ENCODE measurements at places on chromosomes 4 and X. TPM values are rescaled to one million over a fixed set of nuclear protein-coding genes. Genes with fewer than 3 reads are reported as not detected.

- no peaks in the 10 kb centered on the region for H3K4me1 ChIP-seq
- H3K36me3 ChIP-seq = no peaks in the 10 kb centered on the region
- H3K27me3 ChIP-seq = no peaks in the 10 kb centered on the region
- no peak overlapping the region for H3K27ac ChIP-seq
- DNase-seq = no peak
- no peak overlapping the region for H3K4me3 ChIP-seq
These were observed 315.6 kb downstream of the ARHGAP24 start for GRCh38 chr4:85790582-85790981.

- no peaks in the 10 kb centered on the region for H3K4me1 ChIP-seq
- no peak for DNase-seq
- H3K27ac ChIP-seq = peak overlapping the region; percentile 43
- H3K4me3 ChIP-seq = no peak overlapping the region
- H3K36me3 ChIP-seq = no peaks in the 10 kb centered on the region
These were observed 53.7 kb upstream of the MYOZ2 start for GRCh38 chr4:119081943-119082342.

The GRXCR1 gene
- total RNA-seq = not detected

DNA sequence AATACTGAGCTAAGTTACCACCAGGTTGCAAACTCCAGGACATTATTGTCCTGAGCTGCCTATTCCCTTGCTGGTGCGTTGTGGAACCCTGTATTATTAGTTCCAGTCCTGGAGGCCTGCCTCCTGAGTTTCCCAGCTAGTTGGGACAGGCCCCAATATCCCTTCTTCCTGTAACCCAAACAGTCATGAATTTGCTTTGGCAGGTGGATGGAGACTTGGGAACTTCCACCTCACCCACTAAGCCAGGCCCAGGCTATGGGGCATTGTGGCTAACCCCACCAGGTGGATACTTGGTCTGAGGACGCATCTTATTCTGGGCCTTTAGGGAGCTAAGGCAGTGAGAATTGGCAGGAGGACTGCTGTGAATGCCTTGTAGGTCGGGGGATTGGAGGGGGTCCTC lies 5.0 kb downstream of the RBM3 start:
- H3K4me3 ChIP-seq = no peak overlapping the region
- no peaks in the 10 kb centered on the region for H3K36me3 ChIP-seq
- H3K4me1 ChIP-seq = no peaks in the 10 kb centered on the region
- no peak for DNase-seq

- H3K4me1 ChIP-seq = no peaks in the 10 kb centered on the region
- no peak overlapping the region for H3K4me3 ChIP-seq
- H3K27ac ChIP-seq = no peak overlapping the region
- H3K27me3 ChIP-seq = no peaks in the 10 kb centered on the region
- no peaks in the 10 kb centered on the region for H3K36me3 ChIP-seq
These were observed 22.5 kb downstream of the GYPE start for GRCh38 chr4:143882892-143883291.

DNA sequence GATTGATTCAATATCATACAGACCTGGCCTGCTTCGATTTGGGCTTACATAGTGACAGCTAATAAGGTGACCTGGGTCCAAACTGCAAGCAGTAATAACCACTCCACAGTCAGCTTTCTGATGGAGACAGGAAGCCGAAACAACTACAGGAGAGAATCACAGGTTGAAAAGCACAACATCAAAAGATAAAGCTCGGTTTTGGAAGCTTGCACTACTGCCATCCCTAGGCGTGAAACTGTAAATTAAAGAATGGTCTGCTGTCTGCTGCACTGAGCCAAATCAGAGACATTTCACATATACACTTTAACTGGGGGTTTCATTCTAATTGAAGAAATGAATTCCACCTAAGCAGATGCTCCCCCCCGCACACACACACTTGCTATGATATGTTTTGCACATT lies 116.3 kb downstream of the DHX15 start:
- no peaks in the 10 kb centered on the region for H3K36me3 ChIP-seq
- H3K27ac ChIP-seq = no peak overlapping the region
- no peak overlapping the region for H3K4me3 ChIP-seq
- H3K4me1 ChIP-seq = peaks cover 12% of the 10 kb centered on the region
- no peak for DNase-seq

DNA sequence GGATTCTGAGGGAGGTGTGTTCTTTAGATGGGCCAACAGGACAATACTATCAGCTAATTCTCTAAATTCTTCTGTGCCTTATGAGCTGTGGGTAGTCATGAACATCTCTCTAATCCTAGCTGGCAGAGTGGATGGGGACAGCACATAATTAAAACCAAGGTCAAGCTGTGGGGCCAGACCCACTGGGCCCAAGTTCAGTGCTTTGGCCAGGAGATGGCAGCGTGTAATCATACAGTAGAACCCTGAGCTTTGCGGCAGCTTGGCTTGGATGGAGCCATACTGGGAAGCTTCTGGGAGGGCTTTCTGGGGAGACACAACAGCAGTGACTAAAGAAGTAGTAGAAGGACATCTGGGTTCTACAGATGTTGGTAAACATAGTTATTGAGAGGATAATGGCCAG lies 140.3 kb upstream of the CXCL13 start:
- H3K36me3 ChIP-seq = no peaks in the 10 kb centered on the region
- H3K27me3 ChIP-seq = no peaks in the 10 kb centered on the region
- DNase-seq = no peak
- no peaks in the 10 kb centered on the region for H3K4me1 ChIP-seq
- no peak overlapping the region for H3K27ac ChIP-seq

DNA sequence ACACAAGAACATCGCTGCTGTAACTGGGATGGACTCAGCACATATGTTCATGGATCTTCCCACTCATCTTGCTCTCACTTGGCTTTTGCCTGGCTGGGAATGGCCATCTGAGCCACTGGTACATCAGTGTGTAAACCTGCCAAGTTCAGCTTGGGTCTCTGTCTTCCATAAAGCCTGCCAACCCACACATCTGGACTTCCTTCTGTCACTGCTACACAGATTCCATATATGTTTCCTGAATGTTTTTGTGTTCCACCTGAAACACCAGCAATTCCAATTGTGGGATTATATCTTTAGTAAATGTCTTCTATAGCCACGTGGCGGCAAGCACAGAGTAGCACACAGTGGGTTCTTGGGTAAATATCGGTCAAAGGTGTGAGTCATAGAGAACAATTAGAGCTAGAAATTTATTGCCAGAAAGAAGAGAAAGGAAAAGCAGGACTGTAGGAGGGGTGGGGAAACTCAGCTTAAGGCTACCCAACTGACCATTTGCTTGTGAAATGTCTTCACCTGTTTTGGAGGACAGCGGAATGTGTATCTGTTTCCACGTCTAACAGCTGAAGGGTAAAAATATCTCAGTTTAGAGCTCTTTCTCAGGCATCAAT lies 125.9 kb downstream of the MFAP3L start:
- H3K27me3 ChIP-seq = no peaks in the 10 kb centered on the region
- no peaks in the 10 kb centered on the region for H3K4me1 ChIP-seq
- H3K36me3 ChIP-seq = no peaks in the 10 kb centered on the region
- H3K27ac ChIP-seq = no peak overlapping the region
- no peak overlapping the region for H3K4me3 ChIP-seq

DNA sequence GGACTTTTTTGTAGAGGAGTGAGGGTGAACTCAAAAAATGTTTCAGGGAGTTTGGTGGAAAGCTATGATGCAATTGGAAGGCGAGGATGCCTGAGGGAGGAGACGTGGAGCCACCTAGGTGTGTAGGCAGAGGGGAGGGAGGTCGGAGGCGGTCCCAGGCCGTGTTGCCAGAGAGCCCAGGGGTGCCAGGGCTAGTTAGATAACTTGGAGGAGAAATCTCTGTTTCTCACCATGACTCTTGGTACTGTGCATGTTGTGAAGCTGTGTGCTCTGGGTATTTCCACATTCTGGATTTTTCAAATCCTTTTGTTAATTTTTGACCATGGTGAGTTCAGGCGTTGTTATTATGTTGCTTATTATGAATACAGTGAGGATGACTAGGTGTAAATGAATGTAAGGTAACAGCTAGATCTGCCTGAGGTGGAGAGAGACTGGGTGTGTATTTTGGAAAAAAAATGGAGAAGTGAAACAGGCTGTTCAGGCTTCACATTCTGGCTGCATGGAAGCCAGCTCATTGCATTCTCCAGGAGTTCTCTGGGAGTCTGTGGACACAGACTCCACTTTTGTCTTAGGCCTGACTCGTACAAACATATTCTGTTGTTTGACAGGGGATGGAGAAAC lies 4.5 kb downstream of the RAB9A start:
- no peak overlapping the region for H3K4me3 ChIP-seq
- no peak for DNase-seq
- H3K27me3 ChIP-seq = no peaks in the 10 kb centered on the region
- H3K36me3 ChIP-seq = no peaks in the 10 kb centered on the region

- DNase-seq = no peak
- no peaks in the 10 kb centered on the region for H3K27me3 ChIP-seq
- peak overlapping the region; percentile 5 for H3K4me3 ChIP-seq
- no peaks in the 10 kb centered on the region for H3K4me1 ChIP-seq
These were observed 187.5 kb downstream of the QDPR start for GRCh38 chr4:17324386-17324830.

DNA sequence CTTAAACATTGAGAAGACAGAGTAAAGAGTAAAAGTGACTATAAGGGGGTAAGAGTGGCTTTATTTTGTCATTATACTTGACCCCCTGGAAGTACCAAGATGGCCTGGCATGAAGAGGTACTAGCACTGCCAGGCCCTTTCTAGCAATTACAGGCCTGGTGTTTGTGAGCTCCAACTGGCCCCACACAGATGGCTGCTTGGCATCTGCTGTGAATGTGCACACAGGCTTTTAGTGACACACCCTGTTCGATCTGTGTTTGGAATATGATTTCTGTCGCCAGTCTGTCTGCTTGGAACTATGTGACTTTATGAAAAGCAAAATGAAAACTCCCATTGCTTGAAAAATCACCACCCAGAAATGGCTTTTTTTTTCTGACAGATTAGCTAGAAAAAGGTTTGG lies 123.3 kb downstream of the CLCN4 start:
- no peak overlapping the region for H3K27ac ChIP-seq
- H3K27me3 ChIP-seq = peaks cover 31% of the 10 kb centered on the region
- no peaks in the 10 kb centered on the region for H3K36me3 ChIP-seq
- DNase-seq = no peak
- H3K4me1 ChIP-seq = no peaks in the 10 kb centered on the region

DNA sequence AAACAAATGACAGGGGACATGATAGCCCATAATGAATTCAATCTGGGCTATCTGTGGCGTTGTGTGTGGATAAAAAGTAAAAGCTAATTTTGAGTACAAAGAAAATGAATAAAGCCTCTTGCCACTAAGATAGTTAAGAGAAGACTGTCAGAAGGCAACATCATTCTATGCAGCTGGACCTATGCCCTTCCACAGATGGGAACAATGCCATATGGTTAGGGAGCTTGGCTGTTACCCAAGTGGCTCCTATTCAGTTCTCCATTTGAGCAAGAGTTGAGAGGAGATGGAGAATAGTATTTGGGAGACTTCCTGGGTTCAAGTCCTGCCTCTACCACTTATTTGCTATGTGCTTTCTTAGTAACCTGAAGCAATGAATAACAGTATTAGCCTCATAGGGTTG lies 107.7 kb downstream of the ANXA3 start:
- no peak overlapping the region for H3K4me3 ChIP-seq
- DNase-seq = no peak
- no peaks in the 10 kb centered on the region for H3K27me3 ChIP-seq

The FOXR2 gene
- total RNA-seq = not detected

DNA sequence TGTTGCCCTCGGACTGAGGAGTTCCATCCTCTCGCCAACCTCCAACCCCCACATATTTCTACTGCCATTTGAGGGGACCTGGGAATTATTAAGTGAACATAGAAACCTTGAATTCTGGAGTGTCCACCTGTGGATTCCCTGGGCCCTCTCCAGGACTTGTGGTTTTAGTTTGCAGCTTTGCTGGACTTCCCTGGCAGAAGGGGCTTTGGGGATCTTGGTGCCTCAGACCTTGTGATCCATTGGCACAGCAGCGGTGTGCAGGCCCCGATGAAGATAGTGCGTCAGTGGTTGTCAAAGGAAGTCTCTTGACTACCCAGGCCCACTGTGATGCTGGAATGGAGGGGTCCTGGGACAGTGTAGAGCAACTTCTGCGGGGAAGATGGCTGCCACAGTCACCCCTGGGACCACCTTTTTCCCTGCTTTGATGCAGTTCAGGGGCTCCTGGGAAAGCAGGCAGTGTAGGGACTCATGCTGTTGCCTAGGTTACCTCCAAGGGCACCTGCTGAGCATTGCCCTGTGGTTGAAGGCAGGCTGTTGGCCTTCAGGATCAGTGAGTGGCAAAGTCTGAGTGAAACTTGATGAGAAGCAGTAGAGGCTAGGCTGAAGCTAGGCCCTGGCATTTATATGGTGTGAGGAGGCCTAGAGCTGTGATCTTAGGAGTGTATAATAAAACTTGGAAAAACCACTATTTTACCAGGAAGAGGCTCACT lies 2.2 kb downstream of the SLC16A2 start:
- H3K27me3 ChIP-seq = peaks cover 39% of the 10 kb centered on the region
- H3K36me3 ChIP-seq = no peaks in the 10 kb centered on the region
- DNase-seq = no peak
- peak overlapping the region; percentile 67 for H3K27ac ChIP-seq
- H3K4me1 ChIP-seq = no peaks in the 10 kb centered on the region
- H3K4me3 ChIP-seq = peak overlapping the region; percentile 56

DNA sequence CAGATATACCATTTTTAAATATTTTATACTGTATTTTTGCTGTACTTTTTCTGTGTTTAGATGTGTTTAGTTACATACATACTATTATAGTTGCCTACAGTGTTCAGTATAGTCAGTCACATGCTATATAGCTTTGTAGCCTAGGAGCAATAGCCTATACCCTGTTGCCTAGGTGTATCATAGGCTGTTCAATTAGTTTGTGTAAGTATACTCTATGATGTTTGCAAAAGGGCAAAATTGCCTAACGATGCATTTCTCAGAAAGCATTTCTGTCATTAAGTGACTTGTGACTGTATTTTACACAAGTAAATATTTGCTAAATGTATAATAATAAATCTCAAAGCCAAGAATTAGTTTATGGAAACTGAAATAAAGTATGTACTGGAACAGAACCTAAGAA lies 9.5 kb downstream of the ETFDH start:
- H3K27me3 ChIP-seq = no peaks in the 10 kb centered on the region
- no peaks in the 10 kb centered on the region for H3K4me1 ChIP-seq
- no peak overlapping the region for H3K27ac ChIP-seq

GRCh38 chr4:183469285-183469684 lies 24.8 kb downstream of the CDKN2AIP start:
- H3K27ac ChIP-seq = peak overlapping the region; percentile 27
- no peak for DNase-seq
- H3K4me3 ChIP-seq = no peak overlapping the region
- no peaks in the 10 kb centered on the region for H3K27me3 ChIP-seq

The MAGEC1 gene
- total RNA-seq = not detected

The C4orf50 gene
- under 0.01 TPM for total RNA-seq
